B cell (primary cell): ENCODE measurements at places on chromosomes 2 and 18. TPM values are rescaled to one million over a fixed set of nuclear protein-coding genes. Genes with fewer than 3 reads are reported as not detected.
A peak's percentile ranks its signal among the peaks of the same experiment; 100 is the strongest.

GRCh38 chr2:64498438-64498837 lies 25.7 kb upstream of the AFTPH start:
- DNase-seq: no peak

- no peak for DNase-seq
These were observed 109.0 kb upstream of the BZW1 start for GRCh38 chr2:200702646-200703118.

DNA sequence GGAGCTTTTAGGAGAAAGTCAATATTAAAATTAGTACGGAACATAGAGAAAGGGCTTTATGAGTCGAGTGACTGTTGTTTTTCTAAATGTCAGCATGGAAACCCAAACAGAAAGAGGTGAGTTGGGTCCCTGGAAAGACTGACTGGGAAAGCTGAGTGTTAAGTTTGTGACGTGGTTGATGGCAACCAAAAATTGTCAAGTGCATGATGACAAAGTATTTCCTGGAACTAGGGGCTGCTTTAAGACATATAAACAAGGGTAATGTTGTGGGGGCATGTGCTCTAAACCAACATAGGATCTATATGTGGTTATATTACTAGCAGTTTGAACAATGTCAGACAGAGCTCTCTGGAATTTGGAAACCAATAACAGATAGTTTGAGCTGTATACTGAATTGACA lies 50.9 kb upstream of the GPD2 start:
- DNase-seq: no peak

DNA sequence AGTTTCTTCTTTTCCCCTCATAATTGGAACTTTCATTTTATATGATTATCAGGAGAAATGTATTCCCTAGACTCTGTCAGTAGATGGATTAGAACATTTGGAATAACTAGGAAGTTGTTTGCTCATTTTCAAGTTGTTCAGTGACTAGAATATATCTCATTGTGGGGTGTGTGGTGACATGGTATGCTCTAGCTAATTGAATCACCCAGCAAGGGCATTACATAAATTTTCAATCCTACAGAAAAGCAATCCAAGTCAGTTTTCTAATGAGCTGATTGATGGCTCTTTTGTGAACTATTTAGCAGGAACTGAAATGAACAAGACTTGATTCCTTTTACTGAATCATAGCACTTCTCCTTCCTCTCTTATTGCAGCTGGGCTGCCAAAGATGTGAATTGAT lies 461.4 kb downstream of the TGIF1 start:
- no peak for DNase-seq

DNA sequence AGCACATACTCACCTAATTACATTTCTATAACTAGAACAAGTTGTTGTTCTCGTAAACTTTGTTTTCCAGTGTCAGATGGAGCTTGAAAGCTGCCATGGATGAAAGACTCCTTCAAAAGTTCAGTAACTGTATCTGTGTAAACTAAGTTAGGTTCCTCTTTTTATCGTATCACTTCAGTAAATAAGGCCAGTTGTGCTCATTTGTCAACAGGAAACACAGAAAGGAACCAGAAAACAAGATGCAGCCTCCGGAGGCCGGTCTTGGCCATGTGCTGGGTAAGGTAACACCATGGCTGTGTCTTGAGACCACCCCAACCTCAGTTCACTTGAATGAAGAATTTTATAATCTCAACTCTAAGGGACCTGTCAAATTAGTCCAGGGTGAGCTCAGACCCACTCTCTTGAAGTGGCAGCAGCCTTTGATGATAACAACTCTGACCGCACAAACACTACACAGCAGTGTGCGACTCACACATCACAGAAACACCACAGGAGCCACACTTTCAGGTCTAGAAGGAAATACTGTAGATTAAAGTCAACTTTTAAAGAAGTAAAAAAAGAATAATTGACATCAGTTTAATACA lies 213.8 kb downstream of the AFF3 start:
- peak; percentile 72 for DNase-seq

DNA sequence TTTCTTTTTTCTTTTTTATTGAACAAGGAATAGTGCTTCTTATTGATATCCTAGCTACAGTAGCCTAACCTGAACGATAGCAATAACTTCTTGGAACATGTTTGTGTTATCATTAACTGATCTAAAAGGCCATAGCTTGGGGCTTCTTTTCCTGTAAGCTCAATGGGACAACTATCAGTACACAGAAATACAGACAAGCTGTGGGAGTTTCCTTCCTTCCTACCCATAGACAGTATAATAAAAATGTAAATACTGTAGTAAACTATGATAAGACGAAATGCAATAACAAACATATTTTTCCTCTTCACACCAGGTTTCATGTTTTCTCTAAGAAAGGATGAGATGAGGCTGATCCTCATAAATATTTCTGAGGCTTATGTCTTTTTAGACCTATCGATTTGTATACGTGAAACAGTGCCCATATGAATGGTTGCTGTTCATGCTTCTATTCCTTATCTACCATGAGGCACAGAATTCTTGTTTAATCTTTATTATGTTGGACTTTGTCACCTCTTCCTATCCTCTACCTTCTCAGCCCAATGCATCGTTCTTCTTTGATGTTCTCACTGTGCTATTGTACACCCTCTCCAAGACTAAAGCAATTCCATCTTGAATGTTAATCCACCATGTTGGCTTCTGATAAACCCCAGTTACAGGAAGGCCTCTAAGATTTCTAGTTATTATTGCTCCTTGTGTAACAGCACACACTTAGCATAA lies 361.4 kb downstream of the DCC start:
- DNase-seq: no peak

DNA sequence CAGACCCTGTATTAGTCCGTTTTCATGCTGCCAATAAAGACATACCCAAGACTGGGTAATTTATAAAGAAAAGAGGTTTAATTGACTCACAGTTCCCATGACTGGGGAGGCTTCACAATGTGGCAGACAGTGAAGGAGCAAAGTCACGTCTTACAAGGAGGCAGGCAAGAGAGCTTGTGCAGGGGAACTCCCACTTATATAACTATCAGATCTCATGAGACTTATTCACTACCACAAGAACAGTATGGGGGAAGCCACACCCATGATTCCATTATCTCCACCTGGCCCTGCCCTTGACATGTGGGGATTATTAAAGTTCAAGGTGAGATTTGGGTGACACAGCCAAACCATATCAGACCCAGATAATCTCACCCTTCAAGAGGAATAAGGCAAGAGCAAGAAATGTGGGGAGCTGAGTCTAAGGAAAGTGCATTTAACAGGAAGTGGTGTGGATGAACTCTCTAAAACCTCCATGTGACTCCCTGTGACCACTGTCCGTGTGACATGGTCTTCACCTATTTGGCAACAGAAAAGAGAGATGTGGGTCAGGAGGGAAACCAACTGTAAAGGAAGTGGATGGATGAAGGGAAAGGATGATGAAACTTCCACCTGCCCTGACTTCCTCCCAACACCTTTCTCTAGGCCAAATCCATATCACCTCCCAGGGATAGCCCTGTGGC lies 110.6 kb downstream of the ATL2 start:
- DNase-seq: no peak

GRCh38 chr18:6427286-6427685 lies 12.6 kb upstream of the L3MBTL4 start:
- DNase-seq: no peak

DNA sequence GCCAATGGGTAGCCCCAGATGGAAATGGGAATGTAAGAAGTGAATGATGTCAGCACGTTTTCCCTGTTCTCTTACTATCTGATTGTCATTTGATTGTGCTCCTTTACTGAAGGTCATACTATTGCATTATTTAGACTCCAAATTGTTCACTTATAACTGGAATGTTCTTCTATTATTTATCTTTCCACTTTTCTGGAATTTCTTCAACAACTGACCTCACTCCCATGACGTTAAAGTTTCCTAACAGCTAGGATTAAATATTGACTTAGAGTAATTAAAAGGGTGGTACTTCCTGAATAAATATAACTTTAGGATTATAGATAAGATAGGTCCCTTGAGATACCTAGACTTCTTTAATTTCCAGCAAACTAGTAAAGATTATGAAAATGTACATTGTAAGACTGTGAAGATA lies 10.9 kb upstream of the GULP1 start:
- no peak for DNase-seq

DNA sequence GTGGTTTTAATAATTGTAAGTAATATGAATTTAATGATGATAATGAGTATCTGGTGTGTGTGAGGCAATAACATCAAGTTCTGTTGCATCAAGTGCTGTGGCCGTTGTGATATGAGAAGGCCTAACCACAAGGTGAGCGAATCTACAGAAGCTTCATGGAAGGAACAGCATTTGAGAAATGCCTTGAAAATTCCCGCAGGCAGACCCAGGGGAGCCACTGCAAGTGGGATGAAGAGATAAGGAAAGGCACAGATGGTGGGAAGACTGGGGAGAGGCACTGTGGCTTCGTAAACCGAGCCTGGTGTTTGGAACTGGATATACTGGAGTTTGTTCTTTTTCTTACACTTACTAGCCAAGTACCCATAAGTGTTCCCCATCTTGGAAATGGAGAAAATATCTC lies 357.5 kb downstream of the PTPRM start:
- DNase-seq: no peak

DNA sequence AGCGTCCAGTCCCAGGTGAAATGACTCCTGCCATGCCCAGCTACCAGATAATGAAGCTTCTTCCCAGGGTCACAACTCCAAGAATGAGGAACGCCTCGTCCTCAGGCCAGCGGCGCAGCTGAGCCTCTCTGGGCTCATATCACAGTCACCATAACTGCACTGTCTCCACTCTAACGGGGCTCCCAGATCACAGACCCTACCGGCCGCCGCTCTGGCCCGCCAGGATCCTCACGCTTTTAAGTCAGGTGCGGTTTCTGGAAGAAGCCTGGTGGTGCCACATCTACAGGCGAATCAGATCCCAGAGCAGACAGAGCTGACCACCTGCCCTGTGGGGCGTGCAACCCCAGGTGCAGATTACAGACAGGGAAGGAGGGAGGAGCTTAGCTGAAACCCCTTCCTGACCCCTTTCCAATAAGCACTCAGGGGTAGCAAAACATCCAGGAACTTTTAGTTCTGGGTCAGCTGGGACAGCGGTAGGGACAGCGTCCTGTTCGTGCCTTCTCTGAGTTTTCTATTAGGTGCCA lies 3.7 kb upstream of the ACKR3 start:
- no peak for DNase-seq

GRCh38 chr2:9993488-9994165 lies 42.1 kb downstream of the GRHL1 start:
- DNase-seq: no peak

- no peak for DNase-seq
These were observed 88.9 kb upstream of the CYP1B1 start for GRCh38 chr2:38164881-38165280.

The SCN7A gene
- not detected in 2 replicates for total RNA-seq

The CACNB4 gene
- 1.1 and 1.4 TPM in 2 replicates for total RNA-seq

The CYS1 gene
- not detected in 2 replicates for total RNA-seq
